Calu3 (cell line): ENCODE measurements at places on chromosomes 4 and X. TPM values are rescaled to one million over a fixed set of nuclear protein-coding genes. Genes with fewer than 3 reads are reported as not detected.

DNA sequence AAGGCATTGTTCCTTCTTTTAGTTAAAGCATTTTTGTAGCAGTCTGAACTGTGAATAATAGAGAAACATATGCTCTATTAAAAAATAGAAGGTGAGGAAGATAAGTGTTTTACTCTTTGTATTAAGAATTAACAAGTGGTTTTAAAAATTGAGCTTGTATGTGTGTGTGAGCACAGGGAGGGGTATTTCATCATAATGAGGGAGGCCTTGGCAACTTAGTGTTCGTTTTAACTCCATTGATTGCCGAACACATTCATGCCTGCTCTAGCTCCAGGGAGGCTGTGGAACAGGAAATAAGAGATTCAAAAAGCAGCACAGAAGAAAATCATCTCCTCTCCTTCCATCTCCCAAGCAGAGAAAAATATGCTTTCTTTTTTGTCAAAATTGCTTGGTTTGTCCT, 14.8 kb downstream of the SHROOM3 start:
- peak overlapping the region; percentile 56 for H3K27ac ChIP-seq
- no peak for DNase-seq
- H3K4me1 ChIP-seq = peaks cover 50% of the 10 kb centered on the region
- H3K36me3 ChIP-seq = peaks cover 9% of the 10 kb centered on the region
- peak overlapping the region; percentile 32 for H3K4me3 ChIP-seq

DNA sequence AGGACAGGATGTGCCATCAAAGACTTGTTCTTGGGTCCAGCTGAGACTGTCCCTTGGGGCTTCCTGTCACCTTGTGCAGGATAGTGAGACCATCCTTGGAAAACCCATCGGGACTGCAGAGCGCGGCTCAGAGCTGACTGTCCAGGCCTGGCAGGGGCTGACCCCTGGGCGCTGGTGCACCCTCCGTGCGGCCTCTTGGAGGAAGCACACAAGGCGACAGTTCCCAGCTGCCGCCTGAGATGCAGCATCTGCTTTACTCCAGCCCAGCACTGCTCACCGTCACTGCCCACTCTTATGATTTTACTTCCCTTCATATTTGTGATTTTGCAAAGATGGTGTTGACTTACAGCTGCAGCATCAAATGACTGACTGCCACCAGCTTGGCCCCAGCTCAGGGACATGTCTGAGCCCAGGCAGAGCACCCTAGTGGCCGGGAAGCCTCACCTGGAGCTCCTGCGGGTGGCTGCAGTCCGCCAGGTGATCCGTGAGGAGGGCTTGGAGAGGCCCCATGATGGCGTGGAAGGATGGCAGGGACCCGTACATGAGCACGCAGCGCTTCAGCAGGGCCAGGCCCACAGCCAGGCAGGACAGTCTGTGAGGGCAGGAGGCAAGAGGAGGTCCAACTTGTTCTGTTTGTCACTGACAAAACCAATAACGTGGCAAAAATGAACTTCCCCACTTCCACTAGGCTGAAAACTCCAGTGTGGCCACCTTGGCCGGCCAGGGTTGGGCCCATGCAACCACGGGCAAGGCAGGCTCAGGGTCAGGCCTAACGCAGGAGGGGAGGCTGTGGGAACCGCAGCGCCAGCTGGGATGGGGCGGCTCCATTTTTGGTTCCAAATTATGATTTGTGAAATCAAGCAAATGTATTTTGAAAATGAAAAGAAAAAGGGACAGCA, 21.8 kb downstream of the NOP14 start:
- no peak overlapping the region for H3K27ac ChIP-seq
- H3K4me1 ChIP-seq = peaks cover 11% of the 10 kb centered on the region
- no peaks in the 10 kb centered on the region for H3K27me3 ChIP-seq
- peaks cover 64% of the 10 kb centered on the region for H3K36me3 ChIP-seq
- DNase-seq = no peak
- H3K4me3 ChIP-seq = no peak overlapping the region

DNA sequence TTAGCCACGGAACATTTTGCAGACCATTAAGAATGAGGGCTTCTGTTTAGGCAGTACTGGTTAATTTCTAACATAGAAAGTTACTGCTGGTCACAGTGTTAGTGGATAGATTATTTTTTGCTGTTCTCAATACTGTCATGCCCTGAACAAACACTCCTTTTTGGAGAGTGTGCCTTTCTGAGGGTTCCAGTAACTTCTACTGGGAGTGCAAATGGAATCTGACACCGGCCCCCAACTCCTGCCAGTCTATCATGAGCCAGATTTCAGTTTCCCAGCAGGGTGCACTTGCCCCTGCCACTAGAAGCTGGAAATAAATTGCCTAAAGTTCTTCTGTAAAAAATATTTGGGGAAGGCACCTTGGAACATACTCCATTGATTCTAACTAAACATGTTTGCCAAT, 224.4 kb upstream of the GPC4 start:
- H3K4me3 ChIP-seq = peak overlapping the region; percentile 14
- peak overlapping the region; percentile 82 for H3K27ac ChIP-seq
- DNase-seq = no peak
- H3K36me3 ChIP-seq = no peaks in the 10 kb centered on the region

DNA sequence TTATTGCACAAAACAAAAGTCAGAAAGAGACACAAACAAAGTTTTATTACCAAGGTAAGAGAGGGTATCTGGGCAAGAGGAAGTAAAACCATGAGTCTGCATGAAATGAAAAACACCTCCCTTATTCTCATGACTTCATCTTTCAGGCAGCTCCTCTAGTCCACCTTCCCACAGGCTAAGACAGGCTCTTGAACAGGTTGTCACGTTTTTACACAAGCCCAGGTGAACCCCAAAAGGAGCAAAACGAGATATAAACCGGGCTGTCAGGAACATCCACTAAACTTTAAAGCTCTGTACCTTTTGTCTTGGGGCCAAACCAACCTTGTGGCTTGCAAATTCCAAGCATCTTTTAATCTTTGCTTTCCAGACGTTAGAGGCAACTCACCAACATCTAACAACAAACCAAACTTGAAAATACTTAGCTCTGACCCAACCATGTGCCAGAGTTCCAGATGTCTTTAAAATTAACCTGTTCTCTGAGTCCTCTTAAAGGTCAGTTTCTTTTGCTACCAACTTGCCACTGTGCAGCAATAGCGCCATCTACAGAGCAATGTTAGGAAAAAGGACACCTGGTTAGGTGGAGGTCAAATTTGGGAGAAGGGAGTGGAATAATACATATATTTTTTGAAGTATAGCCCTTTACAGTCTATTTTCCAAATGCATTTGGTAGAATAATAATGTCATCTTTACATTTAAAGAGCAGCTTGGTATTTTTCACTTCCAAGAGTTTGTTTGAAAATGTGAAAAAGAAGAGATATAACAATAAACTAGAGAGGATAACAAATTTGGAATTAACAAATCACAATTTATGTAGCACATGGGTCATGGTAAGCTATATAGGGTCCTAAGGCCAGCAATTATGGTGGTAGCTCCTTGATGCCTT, 73.1 kb downstream of the QRFPR start:
- peaks cover 10% of the 10 kb centered on the region for H3K4me1 ChIP-seq
- no peak overlapping the region for H3K27ac ChIP-seq
- DNase-seq = peak; percentile 41
- H3K4me3 ChIP-seq = no peak overlapping the region

GRCh38 chr4:157270108-157270507, 49.6 kb downstream of the GRIA2 start:
- H3K4me3 ChIP-seq = no peak overlapping the region
- no peak for DNase-seq
- no peaks in the 10 kb centered on the region for H3K27me3 ChIP-seq
- H3K4me1 ChIP-seq = no peaks in the 10 kb centered on the region
- H3K27ac ChIP-seq = no peak overlapping the region
- no peaks in the 10 kb centered on the region for H3K36me3 ChIP-seq

DNA sequence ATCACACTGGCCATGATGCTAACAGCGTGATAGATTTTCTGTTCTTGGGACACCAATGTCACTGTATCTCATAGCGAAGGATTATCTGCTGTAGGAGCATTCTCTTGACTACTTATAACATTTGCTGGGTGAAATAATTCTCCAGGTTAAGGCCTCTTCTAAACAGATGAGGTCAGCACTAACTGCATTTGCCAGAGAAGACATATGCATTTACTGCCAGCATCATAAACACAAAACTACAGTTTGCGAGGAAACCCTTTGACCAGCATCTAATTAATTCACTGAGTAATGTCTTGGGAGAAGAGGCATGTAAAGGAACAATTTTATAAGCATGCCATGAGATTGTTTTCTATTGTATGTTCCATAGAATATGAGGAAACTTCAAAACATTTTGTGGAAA, 13.9 kb downstream of the TBC1D1 start:
- no peak overlapping the region for H3K27ac ChIP-seq
- no peak for DNase-seq
- H3K36me3 ChIP-seq = no peaks in the 10 kb centered on the region
- no peaks in the 10 kb centered on the region for H3K4me1 ChIP-seq
- no peaks in the 10 kb centered on the region for H3K27me3 ChIP-seq

GRCh38 chr4:36215627-36216026, 28.7 kb downstream of the ARAP2 start:
- H3K27ac ChIP-seq = no peak overlapping the region
- no peak overlapping the region for H3K4me3 ChIP-seq
- no peak for DNase-seq
- peaks cover 6% of the 10 kb centered on the region for H3K4me1 ChIP-seq

DNA sequence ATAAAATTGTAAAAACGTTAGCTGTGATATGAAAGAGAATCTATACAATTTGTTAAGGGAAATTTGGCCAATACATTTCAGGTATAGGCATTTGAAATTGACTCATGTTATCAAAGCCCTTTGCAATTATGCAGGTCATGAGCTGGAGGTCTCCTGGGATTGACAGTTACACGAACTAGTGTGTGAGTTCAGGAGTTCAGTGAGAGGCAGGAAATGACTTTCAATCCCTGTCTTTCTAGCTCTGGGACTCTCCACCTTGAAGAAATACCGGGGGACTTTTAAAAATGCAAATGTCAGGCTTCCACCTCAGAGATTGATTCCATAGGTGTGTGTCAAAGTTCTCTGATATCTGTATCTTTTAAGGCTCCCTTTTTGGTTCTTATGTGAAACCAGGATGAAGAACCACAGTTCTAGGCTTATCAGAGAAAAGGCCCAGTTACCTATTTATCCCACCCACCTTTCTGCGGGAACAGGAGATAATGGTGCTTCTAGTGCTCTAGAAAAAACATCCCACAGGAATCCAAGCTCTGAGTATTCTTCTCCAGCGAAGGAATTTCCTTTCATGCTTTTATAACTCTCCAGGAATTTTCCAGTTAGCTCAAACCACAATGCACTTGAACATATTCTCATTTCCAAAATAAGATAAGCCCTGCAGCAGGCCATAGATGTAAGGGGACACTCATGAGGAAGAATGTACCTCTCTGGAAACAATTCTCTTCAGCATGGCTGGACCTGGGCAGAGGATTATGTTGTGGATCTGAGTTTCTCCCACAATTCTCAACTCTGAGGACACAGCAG, 501.0 kb downstream of the IDS start:
- no peaks in the 10 kb centered on the region for H3K27me3 ChIP-seq
- no peak overlapping the region for H3K4me3 ChIP-seq
- no peaks in the 10 kb centered on the region for H3K36me3 ChIP-seq
- H3K4me1 ChIP-seq = no peaks in the 10 kb centered on the region

- H3K36me3 ChIP-seq = no peaks in the 10 kb centered on the region
- DNase-seq = no peak
- H3K4me1 ChIP-seq = no peaks in the 10 kb centered on the region
- H3K27me3 ChIP-seq = no peaks in the 10 kb centered on the region
Measured at GRCh38 chrX:7019555-7019954, 128.0 kb upstream of the STS start.

- H3K4me1 ChIP-seq = peaks cover 51% of the 10 kb centered on the region
- DNase-seq = no peak
- H3K4me3 ChIP-seq = peak overlapping the region; percentile 70
- peak overlapping the region; percentile 86 for H3K27ac ChIP-seq
- H3K27me3 ChIP-seq = no peaks in the 10 kb centered on the region
- peaks cover 60% of the 10 kb centered on the region for H3K36me3 ChIP-seq
Measured at GRCh38 chrX:21943460-21944135, 3.1 kb downstream of the SMS start.

GRCh38 chrX:17706676-17707075, 30.6 kb upstream of the SCML1 start:
- no peak for DNase-seq
- peaks cover 4% of the 10 kb centered on the region for H3K36me3 ChIP-seq
- H3K4me1 ChIP-seq = peaks cover 29% of the 10 kb centered on the region
- no peak overlapping the region for H3K27ac ChIP-seq

DNA sequence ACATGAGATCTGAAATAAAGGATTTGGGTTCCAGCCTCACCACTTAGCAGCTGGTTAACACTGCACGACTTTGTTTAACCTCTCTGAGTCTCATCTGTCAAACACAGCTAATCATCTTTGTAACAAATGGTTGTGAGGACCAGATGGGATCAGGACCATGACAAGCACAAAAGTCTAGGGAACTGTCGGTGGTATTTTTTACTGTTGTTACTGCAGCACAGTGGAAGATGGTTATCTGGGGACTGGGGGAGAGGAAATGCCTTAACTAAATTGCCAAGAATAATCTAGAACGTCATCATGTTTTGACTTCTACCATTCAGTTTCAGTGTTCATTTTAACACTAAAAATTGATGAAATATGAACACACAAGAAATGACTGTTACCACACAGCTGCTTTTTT, 99.5 kb downstream of the ADGRA3 start:
- no peak for DNase-seq
- peaks cover 11% of the 10 kb centered on the region for H3K36me3 ChIP-seq
- H3K4me1 ChIP-seq = no peaks in the 10 kb centered on the region
- H3K27ac ChIP-seq = no peak overlapping the region

Gene TENM3
- 2.3 and 5.9 TPM in 2 replicates for total RNA-seq

Gene FHDC1
- 6.0 and 7.8 TPM in 2 replicates for total RNA-seq

Gene NIPAL1
- 17.0 and 21.0 TPM in 2 replicates for total RNA-seq

Gene CT47B1
- total RNA-seq = not detected in 2 replicates

Gene MOB1B
- total RNA-seq = 13.3 and 13.4 TPM in 2 replicates

Gene SLIT2
- 2.0 and 3.8 TPM in 2 replicates for total RNA-seq

Gene CLDN2
- 17.6 and 24.7 TPM in 2 replicates for total RNA-seq

Gene XG
- not detected in 2 replicates for total RNA-seq
